ENCODE measurements at places on chromosomes 2 and 18. TPM values are rescaled to one million over a fixed set of nuclear protein-coding genes. Genes with fewer than 3 reads are reported as not detected.

DNA sequence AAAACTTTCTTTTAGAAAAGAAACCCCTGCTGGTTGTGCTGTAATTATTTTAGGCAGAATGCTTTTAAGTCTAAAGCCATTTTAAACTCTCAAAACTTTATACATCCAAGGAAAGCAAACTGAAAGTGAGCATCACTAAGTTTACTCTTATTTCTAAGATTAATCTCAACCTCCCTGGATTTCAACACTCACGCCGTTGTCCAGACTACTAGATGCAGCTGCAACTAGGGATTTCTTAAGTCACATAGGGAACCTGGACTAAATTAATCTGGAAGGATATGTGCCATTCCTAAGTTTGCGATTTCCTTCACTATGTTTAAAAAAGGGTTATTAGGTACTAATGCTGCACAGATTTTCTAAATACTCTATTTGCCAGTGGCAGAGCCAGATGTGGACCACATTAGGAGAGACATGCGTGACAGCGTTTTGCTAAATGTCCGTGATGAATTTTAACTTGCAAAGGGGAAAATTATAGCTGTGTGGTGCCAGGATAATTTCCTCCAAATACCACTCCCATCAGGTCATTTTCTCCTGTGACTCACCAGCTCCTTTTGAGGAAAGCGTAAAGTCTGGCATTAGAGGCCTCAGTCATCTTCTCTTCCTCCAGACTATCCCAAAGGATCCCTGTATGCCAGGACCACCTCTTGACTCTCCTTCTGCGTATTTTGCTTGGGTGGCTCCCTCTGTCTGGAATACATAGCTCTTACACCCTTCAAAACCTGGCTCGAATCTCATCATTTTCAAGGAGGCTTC lies 143.7 kb downstream of the ATL2 start:
- no peak for DNase-seq

- DNase-seq: no peak
These were observed 95.5 kb upstream of the EML6 start for GRCh38 chr2:54627973-54628372.

DNA sequence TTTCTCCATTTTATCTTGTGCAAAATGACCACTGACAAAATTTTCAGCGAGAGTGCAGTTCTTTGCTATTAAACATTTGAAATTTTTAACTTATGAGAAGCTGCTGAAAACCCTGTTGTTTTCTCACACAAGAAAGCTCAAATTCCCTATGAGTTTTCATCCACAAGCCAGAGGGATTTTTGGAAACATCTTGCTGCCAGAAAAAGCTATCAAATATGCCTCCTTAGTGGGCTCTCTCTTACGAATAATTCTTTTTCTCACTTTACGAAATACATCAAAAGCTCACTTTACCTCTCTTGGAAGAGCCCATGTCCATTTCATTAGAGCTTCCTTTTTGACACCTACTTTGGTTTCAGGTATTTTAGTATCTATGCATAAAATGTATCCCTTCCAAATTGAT lies 202.9 kb downstream of the KCNH7 start:
- no peak for DNase-seq

The LOXHD1 gene
- total RNA-seq: 0.97 TPM

The CTAGE1 gene
- total RNA-seq: not detected

GRCh38 chr18:32552421-32553030 lies 81.8 kb upstream of the GAREM1 start:
- DNase-seq: peak; percentile 63

The SERPINB2 gene
- total RNA-seq: 88.7 TPM

The PROC gene
- not detected for total RNA-seq

DNA sequence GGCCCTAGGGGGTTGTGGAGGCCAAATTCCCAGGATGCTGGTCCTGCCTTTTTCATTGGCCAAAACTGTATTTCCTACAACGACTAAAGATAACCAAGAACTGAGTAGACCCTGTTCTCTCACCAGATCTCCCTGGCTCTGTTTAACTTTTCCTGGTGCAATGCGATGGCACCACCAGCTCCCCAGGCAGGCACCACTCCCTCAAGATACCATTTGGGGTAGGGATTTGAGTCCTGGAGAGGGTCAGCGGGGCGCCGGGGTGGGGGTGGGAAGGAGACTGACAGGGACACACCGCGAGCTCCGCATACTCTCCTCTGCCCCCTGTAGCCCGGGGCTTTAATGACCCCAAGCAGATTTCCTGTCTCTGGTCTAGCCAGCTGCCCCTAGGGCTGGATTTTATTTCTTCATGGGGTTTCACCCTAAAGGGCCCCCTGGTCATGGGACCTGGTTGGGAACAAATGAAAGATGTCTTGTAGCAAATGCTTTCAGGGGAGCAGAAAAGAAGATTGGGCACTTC lies 7.3 kb downstream of the SIX2 start:
- DNase-seq: no peak

DNA sequence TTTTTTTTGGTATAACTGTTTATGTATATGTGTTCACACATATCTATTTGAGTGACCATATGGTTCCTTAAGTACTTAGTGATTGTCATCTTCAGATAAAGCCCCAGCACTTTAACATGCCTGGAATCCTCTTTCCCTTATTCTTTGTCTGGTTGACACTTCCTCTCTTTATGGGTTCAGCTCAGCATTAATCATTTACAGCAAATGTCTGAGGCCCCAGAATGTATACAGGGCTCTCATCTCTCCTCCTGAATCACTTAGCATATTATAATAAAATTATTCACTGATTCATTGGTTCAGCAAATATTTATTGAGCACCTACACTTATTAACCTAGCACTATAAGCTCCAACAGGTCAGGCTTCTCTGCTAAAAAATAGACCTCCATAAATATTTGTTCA lies 43.5 kb upstream of the CD28 start:
- no peak for DNase-seq

- DNase-seq: no peak
These were observed 23.3 kb upstream of the IL18RAP start for GRCh38 chr2:102399499-102400141.

DNA sequence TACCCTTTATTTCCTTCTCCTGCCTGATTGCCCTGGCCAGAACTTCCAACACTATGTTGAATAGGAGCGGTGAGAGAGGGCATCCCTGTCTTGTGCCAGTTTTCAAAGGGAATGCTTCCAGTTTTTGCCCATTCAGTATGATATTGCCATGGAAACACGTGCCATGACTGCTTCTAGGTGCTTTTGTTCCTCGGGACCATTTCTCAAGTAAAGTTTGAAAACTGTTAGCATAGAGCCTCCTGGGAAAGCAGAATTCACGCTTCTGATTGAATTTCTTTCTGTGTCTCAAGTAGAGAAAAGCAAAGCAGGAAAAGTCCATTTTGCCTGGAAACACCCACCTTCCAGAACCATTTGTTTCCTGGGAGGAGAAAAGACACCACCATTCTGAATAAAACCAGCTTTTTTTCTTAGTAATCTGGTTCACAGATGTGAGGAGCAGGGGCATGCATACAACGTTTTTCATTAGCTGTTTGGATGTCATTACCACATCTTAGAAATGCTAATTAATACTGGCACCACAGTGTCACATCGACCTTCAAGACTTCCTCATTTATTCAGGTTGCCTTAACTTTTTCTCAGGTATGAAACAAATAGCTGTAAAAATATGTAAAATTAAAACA lies 39.0 kb upstream of the ZBTB14 start:
- no peak for DNase-seq

The EMILIN1 gene
- 6.5 TPM for total RNA-seq

GRCh38 chr2:9740382-9741073 lies 102.7 kb upstream of the TAF1B start:
- no peak for DNase-seq

DNA sequence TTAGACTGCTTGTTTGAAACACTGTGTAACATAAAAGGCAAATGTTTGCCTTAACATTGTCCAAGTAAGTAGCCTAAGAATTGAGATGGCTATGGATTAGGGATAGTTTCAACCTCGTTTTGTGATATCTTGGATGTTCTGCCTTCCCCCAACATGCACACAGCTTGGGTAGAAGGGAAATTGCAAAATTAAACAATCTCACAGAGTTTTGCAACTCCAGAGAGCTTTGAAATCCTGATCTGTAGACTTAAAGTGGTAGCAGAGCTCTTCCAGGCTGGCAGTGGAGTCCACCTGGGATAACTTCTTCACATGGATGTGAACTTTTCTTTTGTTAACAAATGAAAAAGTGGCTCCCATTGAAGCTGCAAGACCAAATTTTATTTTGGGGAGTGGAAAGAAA lies 59.6 kb downstream of the CHRNA1 start:
- DNase-seq: no peak

The LIMS3 gene
- total RNA-seq: 0.81 TPM

The ACYP2 gene
- 11.4 TPM for total RNA-seq

DNA sequence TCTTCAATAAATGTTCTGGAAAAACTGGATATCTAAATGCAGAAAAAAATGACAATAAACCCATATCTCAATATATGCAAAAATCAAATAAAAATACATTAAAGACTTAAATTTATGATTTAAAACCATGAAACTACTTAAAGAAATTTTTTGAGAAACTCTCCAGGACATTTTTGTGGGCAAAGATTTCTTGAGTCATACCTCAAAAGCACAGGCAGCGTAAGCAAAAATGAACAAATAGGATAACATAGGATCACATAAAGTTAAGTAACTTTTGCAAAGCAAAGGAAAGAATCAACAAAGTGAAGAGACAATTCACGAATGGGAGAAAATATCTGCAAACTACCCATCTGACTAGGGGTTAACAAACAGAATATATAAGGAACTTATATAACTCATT lies 1545.5 kb downstream of the SUCLG1 start:
- no peak for DNase-seq

The TMEM163 gene
- not detected for total RNA-seq

GRCh38 chr2:60589104-60589503 lies 35.6 kb upstream of the BCL11A start:
- no peak for DNase-seq

The SERPINB11 gene
- 0.61 TPM for total RNA-seq

GRCh38 chr2:102473020-102473419 lies at the start of gene SLC9A4:
Gene SLC9A4 (plus strand): TSS chr2:102473226. CDS start chr2:102473760, 534 bp downstream.
- peak; percentile 35 for DNase-seq

DNA sequence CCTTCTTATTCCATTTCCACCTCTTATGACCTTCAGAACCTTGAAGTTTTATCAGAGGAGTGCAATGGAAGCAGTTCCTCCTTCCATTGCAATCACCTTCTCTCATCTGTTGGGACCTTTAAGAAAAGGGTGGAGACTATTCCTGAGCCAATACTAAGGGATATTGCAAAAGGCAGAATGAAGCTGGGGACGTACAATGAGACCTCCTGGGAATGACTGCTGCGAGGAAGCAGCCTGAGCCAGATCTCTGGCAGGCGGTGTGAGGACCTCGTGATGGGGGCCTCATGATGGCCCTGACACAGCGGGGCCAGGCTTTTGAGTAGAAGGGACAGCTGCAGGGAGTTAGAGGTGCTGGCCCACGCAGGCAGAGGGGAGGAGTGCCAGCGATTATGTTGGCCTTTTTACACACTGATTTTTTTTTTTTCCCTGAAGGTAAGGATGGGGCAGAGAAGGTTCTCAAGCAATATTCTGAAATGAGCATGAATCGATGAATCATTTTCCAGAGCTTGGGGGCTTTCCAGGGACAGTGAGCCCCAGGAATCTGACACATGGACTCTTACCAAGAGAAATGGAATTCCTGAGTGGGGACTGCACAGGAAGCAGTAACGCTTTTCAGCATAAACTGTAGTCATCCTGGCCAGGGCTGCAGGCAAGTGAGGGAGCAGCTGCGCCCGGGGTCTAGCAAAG lies 40.0 kb upstream of the LAPTM4A start:
- peak; percentile 96 for DNase-seq

- DNase-seq: no peak
These were observed 19.7 kb downstream of the CROCC2 start for GRCh38 chr2:240925568-240926515.

DNA sequence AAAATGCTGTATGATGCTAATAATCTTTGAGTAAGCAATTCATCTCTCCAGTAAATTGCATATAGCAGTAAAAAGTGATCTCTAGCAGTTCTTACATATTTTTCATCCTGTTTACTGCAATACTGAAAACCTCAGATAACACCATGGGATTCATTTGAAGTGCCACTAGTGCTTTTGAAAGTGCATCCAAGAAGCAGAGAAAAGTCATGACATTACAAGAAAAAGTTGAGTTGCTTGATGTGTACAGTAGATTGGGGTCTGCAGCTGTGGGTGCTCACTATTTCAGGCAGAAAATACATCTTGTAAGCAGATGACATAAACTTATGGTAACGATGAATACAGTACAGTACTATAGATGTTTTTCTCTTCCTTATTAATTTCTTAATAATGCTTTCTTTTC lies 1984.9 kb upstream of the LRRTM1 start:
- DNase-seq: no peak

DNA sequence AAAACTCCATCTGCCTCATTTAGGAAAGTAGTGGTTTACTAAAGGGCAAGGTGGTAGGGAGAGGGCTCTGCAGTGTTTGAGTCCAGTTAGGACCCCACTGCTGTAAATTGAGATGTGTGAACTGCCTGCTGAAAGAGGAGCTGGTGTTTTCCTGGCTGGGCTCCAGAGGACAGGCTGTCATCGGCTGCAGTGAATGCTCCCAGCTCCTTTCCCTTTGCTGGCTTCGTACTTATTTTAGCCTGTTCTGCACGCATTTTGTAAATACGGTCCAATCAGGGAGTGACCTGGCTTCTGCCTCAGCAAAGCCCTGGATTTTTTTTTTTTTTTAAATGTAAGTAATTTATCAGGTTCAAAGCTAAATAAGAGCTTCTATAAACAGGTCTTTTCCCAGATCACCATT lies 37.5 kb downstream of the SLC4A3 start:
- DNase-seq: peak; percentile 75

DNA sequence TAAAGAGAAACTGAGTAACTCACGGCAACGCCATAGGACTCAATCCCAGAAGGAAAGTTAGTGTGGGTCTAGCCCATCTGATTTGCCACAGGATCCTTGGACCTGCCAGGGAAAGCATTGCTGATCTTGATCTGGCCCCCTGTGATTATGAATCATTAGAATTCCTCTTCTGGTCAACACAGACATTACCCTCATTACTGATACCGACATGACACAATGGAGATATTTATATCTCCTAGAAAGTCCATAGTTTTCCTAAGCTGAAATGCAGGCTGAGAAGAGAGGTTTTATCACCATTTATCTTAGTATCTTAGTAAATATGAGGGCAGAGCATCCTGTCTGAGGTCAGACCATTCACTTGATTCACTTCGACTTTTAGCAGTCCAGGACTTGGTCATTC lies 75.5 kb upstream of the CCDC68 start:
- no peak for DNase-seq

GRCh38 chr2:121887513-121888188 lies 132.2 kb downstream of the TSN start:
- DNase-seq: no peak

- no peak for DNase-seq
These were observed 73.0 kb upstream of the RIOK3 start for GRCh38 chr18:23380001-23380550.
